Fibroblast of skin of scalp (primary cell): ENCODE measurements at places on chromosomes 3 and 15.

GRCh38 chr3:186080849-186081438 lies 27.9 kb downstream of the ETV5 start:
- no peak for DNase-seq

GRCh38 chr3:175187586-175187985 lies 328.5 kb downstream of the NAALADL2 start:
- no peak for DNase-seq

- DNase-seq: no peak
Measured at GRCh38 chr15:78949461-78949860, 4.6 kb upstream of the CTSH start.

DNA sequence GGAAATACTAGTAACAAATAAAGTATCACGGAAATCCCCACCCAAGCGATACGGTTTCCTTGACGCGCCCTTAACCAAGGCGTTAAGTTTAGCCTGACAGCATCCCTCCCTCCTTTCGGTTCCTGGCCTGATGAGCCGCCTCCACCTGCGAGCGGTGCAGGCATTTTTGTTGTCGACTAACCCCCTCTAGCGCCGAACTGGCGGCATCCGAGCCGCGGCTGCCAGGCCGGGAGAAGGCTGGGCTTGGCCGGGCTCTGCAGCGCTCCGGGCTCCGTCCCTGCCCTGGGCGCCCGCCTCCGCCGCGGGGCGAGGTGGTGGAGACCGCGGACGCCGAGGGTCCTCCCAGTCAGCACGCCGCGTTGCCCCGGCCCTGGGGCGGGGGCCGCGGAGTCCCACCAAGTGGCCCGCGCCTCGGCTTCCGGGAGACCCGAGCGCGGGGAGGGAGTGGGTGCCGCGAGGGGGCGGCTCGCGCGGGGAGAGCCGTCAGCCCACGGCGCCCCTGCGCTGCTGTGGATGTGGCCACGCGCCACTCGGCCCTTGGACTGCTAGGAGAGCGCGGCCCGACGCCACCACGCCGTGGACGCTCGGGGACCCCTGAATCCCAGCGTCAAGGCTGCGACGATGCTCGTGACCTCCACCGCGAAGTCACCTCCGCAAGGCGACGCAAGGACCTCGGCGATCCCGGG lies 1.1 kb upstream of the EPHA6 start:
- peak; percentile 68 for DNase-seq

DNA sequence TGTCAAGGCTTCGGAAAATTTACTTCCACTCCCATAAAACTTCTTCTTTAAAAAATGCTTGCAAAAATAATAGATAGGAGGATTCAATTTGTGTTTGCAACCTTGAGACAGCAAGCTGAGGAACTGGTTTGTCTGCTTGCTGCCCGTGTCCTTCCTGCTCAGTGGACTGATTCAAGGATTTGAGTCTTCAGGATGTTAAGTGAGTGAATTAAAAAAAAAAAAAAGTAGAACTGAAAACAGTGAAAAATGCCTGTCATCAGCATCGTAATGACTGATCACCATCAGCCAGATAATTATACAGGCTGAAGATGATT lies 453.7 kb downstream of the FGF12 start:
- no peak for DNase-seq
